ENCODE measurements at places on chromosomes 2 and 18. TPM values are rescaled to one million over a fixed set of nuclear protein-coding genes. Genes with fewer than 3 reads are reported as not detected.

DNA sequence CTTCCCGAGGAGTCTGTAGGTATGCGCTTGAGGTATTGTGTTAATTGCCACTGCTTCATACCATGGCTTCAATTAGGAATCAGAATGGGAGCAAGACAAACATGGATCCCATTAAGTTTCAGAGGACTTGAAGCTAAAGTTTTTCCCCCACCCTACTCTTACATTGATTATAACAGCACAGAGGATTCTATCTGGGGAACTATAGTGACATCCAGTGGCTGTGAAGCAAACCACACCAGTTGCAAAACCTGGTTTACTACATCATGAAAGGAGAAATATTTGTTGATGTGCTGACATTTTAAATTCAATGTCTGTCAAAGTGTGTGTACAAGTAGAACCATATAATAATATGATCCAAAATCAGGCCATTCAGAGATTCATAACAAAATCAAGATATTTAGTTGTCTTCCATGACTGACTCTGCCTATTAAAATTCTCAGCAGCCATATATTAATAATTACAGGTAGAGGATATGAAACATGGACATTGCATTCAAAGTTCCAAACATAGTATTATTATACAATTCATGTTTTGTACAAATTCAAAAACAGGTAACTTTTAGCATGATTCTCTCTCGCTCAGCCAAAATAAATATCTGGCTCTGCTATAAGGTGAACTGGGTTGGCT is 82.9 kb downstream of the GRB14 start:
- H3K27me3 ChIP-seq: no peaks in the 10 kb centered on the region
- H3K4me1 ChIP-seq: no peaks in the 10 kb centered on the region
- H3K27ac ChIP-seq: no peak overlapping the region
- H3K36me3 ChIP-seq: no peaks in the 10 kb centered on the region

DNA sequence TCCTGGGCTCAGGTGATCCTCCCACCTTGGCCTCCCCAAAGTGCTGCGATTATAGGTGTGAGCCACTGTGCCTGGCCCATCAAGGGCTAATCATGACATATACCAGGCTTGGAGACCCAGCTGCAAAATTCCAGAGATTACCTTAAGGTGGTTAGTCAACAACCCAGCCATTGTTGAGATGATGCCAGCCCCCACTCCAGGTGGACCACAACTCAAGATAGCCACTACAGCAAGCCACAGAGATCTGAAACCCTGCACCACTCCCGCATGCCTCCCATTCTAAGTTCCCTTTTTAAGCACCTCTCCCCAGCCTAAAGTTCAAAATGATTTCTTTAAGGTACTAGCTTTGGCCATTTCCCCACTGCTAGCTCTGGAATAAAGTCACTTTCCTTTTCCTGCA is 4.6 kb upstream of the CLK1 start:
- peak overlapping the region; percentile 47 for H3K27ac ChIP-seq
- no peaks in the 10 kb centered on the region for H3K27me3 ChIP-seq
- H3K4me3 ChIP-seq: no peak overlapping the region
- H3K4me1 ChIP-seq: peaks cover 34% of the 10 kb centered on the region
- DNase-seq: no peak

GRCh38 chr2:52395912-52396311 is 1364.0 kb upstream of the NRXN1 start:
- H3K4me3 ChIP-seq: no peak overlapping the region
- no peaks in the 10 kb centered on the region for H3K4me1 ChIP-seq
- H3K27me3 ChIP-seq: no peaks in the 10 kb centered on the region
- H3K36me3 ChIP-seq: no peaks in the 10 kb centered on the region
- H3K27ac ChIP-seq: no peak overlapping the region
- no peak for DNase-seq

The CD28 gene
- total RNA-seq: 151 TPM

The LRRC30 gene
- total RNA-seq: not detected

The MC4R gene
- total RNA-seq: not detected
